NB4 (cell line): ENCODE measurements at places on chromosomes 2 and 18.

GRCh38 chr2:146587291-146587713 is 1257.5 kb upstream of the ACVR2A start:
- DNase-seq: no peak

DNA sequence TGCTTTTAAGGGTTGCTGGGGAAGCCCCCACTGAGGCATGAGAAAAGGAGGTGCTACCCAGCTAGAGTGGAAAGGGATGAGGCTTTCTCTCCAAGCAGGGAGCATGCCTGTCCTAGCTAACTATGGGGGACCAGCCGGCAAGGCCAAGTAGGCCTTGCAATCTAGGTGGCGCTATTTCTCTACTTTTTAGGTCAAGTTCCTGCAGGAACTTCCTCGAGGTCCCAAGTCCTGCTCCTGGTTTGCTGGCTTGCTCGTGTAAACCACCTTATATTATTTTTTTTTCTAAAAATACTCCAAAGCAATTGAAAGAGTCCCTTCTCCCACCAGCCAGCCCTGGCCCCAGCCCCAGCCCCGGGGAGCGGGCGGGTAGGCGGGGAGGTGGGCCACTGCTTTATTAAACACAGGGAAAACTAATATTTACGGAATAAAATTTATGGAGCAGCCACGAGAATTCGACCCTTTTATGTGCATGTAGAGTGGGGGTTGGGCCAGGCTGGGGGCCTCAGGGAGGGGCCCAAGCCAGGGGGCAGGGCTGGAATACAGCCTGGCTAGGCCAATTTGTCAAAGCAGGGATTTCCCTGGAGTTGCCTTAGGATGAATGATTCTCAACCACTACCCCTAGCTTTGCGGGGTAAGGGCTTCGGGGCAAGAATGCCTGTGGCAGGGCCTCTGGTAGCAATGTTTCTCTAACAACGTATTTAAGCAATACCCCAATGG is 12.8 kb upstream of the IHH start:
- peak; percentile 77 for DNase-seq

GRCh38 chr2:238973038-238973739 is 125.3 kb downstream of the TWIST2 start:
- DNase-seq: no peak

DNA sequence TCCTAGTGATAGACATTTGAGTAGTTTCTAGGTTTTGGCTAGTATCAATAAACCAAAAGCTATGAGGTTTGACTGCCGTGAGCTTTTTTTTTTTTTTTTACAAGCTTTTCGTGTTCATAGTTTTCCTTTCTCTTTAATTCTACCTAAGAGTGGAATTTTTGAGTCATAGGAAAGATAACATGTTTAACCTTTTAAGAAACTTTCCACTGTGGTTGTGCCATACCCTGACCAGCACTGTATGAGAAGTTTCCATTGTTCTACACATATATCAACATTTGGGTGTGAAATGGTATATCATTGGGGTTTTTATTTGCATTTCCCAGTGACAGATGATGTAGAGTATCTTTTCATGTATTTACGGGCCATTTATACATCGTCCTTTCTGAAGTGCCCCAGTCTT is 31.7 kb downstream of the UBE2F start:
- no peak for DNase-seq

DNA sequence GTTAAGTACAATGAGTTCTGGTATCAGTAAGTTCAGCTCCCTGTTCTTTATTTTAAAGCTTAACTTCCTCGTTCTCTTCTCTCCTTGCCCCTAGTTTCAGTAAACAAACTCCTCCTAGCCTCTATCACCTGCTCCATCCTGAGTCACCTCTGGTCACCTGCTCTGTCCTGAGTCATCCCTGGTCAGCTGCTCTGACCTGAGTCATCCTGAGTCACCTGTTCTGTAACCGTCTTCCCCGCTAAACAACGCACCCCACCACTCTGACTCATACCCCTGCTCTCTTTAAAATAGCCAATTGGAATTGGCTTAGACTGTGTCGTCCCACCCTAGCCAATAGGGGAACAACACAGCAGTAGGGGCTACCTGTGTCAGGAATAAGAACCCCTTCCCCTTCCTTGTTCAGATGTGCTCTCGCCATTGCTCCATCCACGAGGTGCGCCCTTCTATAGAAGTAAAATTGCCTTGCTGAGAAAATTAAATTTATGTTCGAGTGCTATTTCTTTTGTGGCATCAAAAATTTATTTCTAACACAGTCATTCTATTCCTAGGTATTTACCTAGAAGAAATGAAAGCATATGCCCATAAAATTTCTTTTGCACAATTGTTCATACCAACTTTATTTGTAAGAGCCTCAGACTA is 24.9 kb upstream of the RMND5A start:
- peak; percentile 10 for DNase-seq

DNA sequence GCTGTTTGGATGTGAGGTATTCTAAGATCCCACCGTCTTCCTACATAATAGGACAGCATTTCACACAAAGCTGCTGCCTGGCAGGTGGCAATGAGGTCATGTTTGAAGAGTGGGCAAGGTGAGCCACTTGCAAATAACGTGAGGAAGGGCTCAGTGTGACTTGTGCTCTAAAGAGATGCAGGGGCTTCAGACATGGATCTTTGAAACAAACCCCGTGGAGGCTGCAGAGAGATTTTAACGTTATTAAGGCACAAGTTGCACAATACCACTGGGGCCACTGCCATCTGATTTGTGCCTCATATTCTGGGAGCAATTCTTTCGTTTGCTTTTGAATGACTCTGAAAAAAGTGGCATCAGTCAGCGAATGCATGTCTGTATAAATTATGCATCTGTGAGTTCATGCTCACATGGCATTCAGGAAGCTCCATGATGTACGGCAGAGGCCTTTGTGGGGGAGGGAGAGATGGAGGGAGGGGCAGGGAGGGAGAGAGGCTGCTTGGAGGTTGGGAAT is 362.0 kb downstream of the SOX11 start:
- no peak for DNase-seq

- no peak for DNase-seq
These were observed 207.2 kb downstream of the ZBTB7C start for GRCh38 chr18:48202006-48202348.

DNA sequence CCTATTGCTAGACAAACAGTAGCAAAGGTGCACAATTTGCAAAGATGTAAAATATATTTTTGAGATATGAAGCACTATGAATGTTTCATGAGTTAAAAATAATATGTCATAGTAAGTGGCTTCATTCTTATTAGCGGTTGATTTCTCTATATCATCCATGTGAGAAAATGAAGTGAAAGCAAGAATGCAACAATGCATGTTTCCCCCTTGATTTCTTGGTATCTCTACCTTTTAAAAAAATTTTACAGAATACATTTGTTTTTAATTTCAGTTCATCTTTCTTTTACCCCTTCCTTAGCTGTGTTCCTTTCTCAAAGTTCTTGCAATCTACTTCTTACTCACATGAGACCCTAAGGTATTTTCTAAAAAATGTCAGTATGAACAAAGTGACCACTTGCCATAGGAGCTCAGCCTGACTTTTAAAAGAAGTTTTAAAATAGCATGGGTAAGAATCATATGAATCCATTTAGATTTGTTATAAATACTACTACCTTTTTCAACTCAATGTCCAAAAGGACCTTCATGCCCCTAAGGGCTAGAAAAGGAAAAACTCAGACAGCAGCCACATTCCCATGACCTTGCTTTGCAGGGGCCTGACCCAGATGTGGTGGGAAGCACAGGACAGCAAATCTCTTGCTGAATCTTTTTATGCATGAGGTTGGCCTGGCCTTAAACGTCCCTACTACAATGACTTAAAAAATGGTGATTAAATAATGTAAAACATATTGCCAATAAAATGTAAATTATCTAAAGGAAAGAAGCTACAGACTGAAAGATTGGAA is 14.8 kb upstream of the SLC38A11 start:
- DNase-seq: no peak

GRCh38 chr2:65671670-65672242 is 239.4 kb upstream of the SPRED2 start:
- DNase-seq: no peak

GRCh38 chr2:77434880-77435279 is 87.3 kb downstream of the LRRTM4 start:
- no peak for DNase-seq

GRCh38 chr2:236884569-236885175 is 201.0 kb upstream of the COPS8 start:
- no peak for DNase-seq

DNA sequence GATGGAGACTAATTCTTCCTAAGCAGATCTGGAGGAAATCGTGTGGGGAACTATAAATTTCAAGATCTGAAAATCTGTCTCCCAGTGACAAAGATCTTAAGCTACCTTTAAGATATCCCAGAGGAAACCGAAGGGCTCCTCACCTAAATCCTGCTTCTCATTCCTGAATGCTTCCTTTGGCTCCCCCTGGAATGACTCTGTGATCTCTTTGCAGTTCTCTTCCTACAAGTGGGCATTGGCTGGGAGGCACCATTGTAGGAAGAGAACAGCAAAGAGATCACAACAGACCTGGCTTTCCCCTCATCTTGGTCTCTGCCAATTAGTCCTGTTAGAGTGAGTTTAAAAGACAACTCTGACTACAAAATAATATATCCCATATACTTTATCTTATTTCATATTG is 70.0 kb upstream of the KCNH7 start:
- no peak for DNase-seq

GRCh38 chr2:201779901-201780673 is 646 bp downstream of the ALS2 start:
- DNase-seq: peak; percentile 59

GRCh38 chr2:153433403-153433802 is 45.2 kb downstream of the RPRM start:
- DNase-seq: no peak

DNA sequence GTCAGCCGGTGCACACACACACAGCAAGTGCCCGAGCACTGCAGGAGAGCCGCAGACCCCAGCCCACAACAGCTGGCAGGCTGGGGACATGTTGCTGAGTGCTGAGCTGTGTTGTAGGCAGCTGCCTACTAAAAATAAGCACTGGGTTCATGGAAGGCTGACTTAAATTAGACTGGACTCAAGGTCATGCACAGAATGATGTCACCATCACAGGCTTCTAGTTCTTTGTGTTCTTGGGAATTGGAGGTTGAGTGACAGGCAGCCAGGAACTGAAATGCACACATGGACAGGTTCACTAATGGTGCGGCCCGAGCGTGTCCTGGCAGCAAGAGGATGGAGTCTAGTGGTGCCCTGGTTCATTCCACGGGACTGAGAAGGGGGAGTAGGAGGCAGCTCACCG is 71.3 kb downstream of the VWA3B start:
- no peak for DNase-seq

DNA sequence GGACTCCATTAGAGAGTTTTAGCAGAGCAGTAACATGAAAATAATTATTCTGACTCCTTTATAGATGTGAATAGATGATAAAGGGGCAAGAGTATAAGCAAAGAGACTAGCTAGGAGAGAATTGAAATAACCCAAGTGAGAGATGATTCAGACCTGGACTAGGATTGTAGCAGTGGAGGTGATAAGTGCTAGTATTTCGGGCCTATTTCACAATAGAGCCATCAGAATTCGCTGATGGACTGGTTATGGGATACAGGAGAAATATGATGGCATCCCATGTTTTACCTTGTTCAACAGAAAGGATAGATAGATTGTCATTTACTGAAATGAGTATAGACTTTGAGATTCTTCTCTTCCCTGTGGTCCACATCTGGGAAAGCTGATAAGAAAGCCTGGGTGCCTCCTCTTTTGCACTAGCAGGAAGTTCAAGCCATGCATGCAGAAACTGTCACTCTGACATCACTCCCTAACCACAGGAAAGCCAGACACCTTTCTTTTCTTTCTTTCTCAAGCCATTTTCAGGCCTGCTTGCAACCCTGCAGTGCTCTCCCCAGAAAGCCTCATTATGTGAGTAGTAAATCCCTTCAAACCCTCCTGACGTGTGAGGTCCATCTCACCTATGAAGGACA is 25.3 kb downstream of the DYNAP start:
- DNase-seq: peak; percentile 29

DNA sequence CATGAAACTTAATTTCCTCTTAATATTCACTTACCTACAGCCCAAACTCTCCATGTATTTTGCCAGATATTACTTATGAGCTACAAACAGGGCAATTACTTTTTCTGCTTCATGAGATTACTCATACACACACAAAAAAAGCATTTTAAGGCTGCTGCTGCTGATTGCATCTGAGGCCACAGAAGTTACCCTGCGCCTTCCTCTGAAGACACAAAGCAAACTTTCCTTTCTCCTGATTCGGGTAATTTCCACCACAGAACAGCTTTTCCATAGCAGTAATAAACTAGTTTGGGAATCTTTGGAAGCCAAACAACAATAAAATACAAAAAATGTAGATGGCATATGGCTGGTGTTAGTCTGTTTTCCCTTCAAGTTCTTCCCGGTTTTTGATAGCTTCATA is 6.2 kb downstream of the TTC32 start:
- no peak for DNase-seq

DNA sequence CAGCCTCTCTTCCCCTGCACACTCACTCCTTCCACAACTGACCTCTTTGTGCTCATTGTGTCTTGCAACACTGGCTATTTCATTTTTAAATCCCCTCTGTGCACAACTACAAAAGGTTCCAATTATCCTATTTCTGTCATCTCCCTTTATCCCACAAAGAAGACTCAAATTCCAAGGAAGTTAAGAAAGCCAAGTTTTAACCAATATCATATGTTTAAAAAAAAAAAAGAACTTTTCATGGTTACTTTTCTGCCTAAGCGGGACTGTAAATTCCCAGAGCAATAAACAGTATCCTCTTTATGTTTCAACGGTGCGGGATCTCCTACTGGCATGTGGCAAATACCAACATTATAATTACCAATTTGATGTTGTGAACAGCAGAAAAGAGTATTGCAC is 83.8 kb downstream of the DOCK10 start:
- DNase-seq: no peak

DNA sequence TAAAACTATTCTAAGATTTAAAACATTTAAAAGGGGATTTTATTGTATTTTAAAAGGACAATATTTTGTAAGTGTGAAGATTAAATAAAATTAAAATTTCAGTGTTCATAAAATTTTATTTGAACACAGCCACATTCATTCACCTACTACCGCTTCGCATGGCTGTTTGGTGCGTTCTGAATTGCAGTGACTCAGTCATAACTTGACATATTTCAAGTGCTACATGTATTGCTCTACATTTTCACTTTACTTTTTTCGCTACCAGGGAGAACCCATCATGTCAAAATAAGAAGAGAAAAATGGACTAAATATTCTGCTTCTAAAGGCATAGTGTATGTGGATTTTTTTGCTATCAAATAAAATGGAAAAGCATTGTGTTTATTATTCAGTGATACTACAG is 8.7 kb downstream of the PTH2R start:
- DNase-seq: no peak

- DNase-seq: no peak
These were observed 136.2 kb upstream of the RASGRP3 start for GRCh38 chr2:33340280-33340679.

GRCh38 chr2:55482186-55482884 is 37.2 kb upstream of the CFAP36 start:
- DNase-seq: no peak

GRCh38 chr2:197604117-197604860 is 71.1 kb downstream of the RFTN2 start:
- no peak for DNase-seq

DNA sequence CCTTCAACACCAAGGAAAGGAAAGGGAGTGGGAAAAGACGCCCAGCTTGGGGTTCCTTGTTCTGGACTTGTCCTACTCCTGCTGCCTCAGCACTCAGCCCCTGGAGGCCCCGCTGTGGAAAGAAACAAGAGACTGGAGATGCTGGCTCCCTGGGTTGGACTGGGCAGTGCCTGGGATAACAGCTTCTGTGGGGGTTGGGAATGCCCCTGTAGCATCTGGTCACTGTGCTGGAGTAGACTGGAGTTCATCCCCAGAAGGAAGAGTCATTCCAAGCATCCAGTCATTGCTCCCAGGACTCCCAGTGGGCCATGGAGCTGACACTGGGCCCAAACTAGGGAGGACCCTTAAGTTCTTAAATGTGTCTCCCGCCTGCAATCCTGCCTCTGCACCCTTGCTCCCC is 129.3 kb upstream of the HAAO start:
- no peak for DNase-seq
